ENCODE measurements at places on chromosomes 11 and 22.

- no peak for DNase-seq
These were observed 9.4 kb downstream of the PARVA start for GRCh38 chr11:12386745-12387144.

DNA sequence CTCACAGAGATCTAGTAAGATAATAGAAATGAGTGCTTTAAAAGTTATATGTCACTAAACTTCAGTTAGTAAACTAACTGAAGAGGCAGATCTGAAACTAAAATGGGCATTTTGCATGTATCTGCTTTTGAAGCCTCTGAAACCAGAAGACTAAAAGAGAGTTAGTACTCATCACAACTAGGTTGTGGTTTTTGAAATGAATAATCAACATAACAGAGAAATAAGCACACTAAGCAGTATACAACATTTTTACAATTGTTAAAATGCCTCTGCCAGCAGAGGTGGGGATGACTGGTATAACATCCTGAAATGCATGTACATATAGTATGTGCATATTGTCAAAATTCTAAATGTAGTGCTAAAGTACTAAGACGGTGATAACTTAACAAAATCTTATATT lies 564.5 kb downstream of the DLG2 start:
- no peak for DNase-seq

GRCh38 chr11:123505546-123506299 lies 75.7 kb downstream of the GRAMD1B start:
- no peak for DNase-seq

DNA sequence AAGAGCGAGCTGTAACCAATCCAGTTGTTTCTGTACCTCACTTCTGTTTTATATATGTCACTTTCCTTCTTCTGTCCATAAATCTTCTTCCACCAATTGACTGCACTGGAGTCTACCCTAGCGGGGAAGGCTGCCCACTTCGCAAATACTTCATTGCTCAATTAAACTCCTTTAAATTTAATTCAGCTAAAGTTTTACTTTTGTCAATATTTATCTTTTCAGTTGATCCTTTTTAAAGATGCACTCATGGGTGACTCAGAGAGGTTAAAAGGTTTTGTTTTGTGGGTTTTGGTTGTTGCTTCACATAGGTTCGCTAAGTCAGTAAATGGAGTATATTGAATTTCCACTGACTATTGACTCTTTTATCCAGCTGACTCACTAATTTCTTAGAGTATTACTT lies 597.2 kb downstream of the DLG2 start:
- DNase-seq = no peak

DNA sequence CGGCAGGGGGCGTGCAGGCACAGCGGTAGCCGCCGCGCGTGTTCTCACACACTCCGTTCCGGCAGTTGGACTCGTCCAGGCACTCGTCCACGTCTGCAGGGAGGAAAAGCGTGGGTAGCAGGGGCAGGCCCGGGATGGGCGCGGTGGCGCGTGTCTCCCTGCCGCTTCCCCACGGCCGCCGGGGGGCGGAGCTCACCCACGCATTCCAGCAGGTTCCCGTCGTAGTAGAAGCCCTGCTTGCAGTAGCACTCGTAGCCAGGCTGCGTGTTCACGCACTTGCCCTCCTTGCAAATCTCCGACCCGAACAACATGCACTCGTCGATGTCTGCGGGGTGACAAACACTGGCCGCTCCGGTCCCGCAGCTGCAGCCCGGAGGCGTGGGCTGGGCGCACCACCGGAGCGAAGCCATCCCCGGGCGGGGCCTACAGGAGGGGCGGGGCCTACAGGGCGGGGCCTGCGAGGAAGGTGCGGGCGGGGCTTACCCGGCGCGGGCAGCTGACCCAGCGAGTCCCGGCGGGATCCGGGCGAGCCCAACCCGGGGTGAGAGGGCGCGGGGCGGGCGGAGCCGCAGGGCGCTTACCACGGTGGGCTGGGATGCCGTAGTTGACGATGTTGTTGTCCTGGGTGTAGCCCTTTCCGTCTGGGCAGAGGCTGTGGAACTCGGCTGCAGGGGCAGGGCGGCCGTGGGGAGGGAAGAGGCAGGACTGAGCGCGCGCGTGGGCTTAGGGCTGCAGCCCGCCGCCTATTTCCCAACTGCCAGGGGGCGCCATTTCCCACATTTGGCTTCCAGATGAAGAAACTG lies 15.6 kb downstream of the SCYL1 start:
- peak; percentile 66 for DNase-seq

GRCh38 chr11:61700212-61700611 lies 20.0 kb downstream of the DAGLA start:
- no peak for DNase-seq

- no peak for DNase-seq
These were observed 50.9 kb upstream of the WNT11 start for GRCh38 chr11:76257074-76257719.

GRCh38 chr11:19524171-19524671 lies 188.4 kb upstream of the NAV2 start:
- DNase-seq = no peak

DNA sequence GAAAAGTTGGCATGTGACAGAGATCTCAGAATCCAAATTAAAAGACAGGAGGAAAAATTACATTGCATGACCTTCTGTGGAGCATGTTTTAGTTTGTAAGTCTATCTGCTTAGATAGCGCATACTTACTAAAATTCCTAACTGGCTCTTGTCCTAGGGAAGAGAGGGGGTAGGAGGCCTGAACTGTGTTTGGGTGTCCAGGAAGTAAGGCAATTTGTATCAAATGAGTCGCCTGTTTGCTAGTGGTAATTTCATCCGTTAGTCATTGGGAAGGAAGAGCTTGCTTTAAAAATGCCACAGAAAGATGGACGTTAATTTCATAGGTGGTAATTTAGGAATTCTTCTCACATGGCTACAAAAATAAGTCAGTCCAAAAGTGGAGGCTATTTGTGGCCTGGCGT lies 18.5 kb downstream of the GRK3 start:
- DNase-seq = no peak

DNA sequence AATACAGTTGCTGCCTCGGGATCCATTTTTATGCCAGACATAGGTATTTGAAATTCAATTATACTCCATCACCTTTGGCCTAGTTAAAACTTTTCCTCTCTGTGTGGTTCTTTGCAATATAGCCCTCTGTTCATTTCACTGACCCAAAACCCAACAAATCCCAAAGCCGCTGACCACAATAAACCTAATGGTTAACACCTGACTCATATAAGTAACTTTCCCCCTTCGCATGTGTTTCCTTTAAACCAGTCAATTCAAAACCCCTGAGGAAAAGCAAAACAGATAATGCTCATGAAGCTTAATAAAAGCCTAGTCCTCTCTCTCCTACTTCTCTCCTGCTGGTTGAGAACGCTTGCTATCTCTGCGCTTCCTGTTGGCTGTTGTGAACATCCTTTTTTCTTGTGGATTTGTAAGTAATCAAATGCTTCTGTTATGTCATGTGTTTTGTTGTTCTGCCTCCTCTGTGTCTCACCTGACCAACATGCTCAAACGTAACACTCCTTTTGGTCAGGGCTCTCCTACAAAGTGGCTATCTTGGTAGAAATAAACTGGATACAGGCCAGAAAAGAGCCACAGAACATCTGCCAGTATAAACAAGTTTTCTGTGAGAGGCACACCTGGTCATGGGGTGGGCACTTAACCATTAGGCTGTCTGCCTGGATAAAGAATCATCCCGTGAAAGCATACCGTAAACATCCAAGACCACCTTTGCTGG lies 652.6 kb downstream of the METTL15 start:
- DNase-seq = no peak

- DNase-seq = no peak
These were observed 208.7 kb upstream of the ZC3H12C start for GRCh38 chr11:109884501-109884900.

- DNase-seq = no peak
These were observed 899.6 kb downstream of the OPCML start for GRCh38 chr11:132632641-132633124.

GRCh38 chr22:19940536-19941364 lies 822 bp upstream of the COMT start:
- no peak for DNase-seq

- DNase-seq = no peak
These were observed 91.5 kb downstream of the RTL6 start for GRCh38 chr22:44406341-44407170.

DNA sequence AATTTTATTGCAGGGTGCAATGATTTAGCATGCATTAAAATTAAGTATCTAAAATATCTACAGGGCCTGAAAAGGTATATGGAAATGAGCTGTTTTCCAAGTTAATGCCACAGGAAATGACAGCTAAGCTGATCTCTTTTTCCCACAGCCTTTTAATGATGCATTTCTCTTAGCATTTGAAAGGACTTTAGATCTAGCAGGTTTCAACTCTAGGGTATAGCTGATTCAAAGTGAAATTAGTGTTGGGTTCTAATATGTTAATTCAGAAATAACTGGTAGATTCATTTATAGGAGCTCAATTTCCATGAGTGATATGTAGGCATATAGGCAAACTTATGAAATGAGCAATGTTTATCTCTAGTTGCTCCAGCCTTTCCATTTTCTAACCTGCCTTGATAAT lies 274.2 kb downstream of the CASP12 start:
- DNase-seq = no peak

GRCh38 chr22:46941968-46942798 lies 179.7 kb downstream of the TBC1D22A start:
- DNase-seq = no peak

DNA sequence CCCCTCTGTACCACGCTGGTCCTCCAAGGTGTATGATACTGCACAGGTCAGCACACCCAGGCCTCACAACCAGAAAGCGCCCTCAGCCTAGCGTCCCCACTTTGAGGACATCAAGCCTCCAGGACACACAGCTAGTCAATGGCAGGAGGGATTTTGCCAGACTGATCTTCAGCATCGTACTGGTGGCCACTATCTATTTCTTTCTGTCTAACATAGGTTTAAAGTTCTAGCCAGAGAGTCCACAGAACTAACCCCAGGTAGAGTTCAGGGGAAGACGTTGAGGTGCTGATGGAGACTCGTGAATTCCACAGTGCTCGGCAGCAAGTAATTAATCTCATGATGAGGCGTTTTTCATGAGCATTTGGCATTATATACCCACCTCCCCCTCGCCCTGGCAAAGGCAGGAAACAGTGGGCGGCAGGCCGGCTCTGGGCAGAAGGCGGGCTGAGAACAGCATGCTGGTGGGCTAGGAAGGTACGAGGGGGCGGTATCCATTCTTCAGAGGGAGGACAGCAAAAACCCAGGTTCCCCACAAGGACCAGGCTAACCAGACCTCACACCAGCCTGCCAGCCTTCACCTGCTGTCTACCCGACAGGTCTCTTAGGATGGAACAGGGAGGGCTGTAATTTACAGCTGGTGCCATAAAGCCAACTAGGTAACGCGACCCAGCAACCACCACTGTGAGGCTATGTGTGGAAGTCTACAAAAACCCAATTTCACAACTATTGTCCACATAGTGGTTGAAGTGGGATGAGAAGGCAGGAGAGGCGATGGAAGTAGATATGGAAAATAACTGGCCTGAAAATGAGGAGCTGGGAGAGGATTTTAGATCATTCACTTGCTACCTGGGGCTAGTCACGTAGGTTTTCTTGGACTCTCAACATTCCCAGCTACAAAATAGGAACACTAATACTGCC lies 18.5 kb downstream of the MYH9 start:
- no peak for DNase-seq

GRCh38 chr22:48676266-48677167 lies 1151.2 kb downstream of the BRD1 start:
- DNase-seq = no peak

DNA sequence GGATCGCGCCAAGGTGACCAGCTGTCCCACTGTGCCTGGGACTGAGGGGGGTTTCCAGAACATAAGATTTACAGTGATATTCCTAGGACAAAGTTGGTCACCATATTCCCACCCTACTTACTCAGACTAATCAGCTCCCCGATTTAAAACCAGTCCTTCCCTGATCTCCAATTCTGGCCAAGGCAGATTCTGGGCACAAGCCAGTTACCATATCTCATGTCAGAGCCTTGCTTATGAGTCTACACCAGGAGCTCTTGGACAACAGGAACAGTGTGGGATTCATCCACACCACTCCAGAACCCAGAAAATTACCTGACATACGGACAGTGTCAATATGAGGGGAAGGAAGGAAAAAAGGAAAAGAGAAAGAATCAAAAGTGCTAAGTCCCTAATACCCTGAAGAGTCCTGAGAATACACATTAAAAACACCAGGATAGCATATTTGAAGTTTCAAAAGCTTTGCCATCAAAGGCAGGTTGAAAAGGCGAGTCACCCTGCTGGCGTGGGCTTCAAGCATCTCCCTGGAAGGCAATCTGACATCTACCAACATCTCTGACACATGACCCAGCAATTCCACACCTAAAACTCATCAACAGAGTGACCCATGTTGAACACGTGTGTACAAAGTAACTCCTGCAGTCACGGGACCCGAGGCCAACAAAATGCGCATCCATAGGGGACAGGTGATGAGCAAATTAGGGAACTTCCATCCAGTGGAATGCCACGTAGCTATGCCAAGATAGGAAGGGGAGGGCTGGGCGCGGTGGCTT lies 8.0 kb upstream of the IL2RB start:
- no peak for DNase-seq

- DNase-seq = no peak
These were observed 33.8 kb downstream of the CEP164 start for GRCh38 chr11:117361432-117361831.

DNA sequence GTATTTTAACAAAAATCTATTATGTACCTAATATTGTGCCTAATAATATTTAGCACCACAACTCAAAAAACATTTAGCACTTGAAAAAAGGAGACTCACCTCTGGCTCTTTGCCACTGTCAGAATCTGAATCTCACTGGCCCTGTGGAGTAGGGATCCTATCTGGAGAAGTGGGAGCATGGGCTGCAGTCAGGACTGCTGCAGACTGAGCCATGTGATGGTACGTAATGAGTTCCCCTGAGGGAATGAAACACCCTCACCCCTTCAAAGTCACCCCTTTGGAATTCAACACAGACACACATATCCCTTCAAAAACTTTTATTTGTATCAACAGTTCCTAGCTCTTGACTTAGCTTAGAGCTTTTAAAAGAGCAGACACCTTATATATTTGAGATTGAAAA lies 6.5 kb downstream of the PTPMT1 start:
- DNase-seq = no peak

DNA sequence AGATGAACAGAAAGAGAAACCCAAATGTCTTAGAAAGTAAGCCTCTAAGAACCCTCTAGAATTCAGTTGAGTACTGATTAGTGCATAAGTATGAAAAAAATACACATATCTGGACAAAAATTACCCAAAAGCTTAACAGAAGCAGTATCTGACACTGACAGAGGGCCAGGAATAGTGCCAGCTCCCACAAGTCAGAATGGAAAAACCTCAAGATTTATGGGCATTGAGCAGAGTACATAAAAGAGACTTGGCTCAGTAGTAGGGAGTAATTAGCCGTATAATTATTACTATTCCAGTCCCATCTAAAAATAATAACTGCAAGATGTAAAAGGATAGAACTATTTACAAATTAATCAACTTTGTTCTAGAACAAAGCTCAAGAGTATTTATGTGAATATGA lies 834.5 kb downstream of the FAM181B start:
- no peak for DNase-seq

- no peak for DNase-seq
These were observed 8.4 kb upstream of the FLI1 start for GRCh38 chr11:128685402-128686020.

DNA sequence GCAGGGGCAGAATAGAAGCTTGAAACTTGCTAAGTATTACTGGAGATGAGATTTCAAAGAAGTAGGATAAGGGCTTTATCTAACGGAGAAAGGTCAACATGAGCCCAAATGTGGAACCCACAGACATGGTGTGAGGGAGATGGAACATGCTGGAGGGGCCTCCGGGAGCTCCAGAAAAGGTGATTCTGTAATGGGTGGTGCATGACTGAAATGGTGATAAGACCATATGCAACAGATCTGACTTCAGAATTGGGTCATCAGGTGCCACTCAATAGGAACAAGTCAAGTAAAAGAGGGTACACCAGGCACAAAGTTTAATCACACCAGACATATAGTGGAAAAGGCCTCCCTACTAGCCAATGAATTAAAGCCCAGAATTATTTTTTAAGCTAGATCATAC lies 7.9 kb upstream of the CEP295 start:
- no peak for DNase-seq

Data from stimulated activated CD8-positive, alpha-beta memory T cell treated with anti-CD3 and anti-CD28 coated beads, Interleukin-7, amount 100 ng/mL, for 1 hour (primary cell).